ENCODE measurements at places on chromosomes 4 and X.
A peak's percentile ranks its signal among the peaks of the same experiment; 100 is the strongest.

DNA sequence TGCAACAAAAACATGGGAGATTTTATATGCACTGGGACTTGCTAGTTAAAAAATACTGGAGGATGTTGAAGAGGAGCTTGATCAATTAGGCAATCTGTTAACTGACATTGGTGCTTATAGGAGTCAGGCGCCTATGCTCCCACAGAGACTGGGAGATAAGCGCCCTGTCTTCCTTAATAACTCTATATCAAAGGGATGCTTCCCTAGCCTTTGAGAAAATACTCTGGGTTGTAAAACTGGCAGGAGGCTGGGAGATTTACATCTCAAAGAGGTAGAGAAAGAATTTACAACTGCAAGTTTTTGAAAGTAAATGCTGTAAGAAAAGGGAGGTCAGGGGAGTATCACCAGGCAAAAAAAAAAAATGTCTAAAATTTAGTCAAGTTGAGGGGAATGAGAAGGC lies 325.4 kb downstream of the PCDH10 start:
- DNase-seq: no peak

DNA sequence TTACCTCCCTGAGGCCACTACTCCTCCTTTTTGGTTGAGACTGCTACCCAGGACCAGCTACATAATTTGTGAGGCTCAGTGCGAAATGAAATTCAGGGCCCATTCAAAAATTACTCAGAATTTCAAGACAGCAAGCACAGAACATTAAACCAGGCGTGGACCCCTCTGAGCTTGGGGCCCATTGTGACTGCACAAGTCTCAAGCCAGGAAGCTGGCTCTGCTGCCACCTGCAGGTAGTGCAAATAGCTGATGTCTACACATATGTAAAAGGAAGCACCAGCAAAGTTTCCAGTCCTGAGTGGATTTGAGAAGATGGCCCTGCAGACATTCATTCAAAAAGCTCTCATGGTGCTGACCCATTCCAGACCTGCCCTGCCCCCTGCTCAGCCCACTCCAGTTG lies 213.4 kb upstream of the LNX1 start:
- DNase-seq: peak; percentile 35

GRCh38 chrX:150162141-150162540 lies 201.0 kb upstream of the MAMLD1 start:
- no peak for DNase-seq

DNA sequence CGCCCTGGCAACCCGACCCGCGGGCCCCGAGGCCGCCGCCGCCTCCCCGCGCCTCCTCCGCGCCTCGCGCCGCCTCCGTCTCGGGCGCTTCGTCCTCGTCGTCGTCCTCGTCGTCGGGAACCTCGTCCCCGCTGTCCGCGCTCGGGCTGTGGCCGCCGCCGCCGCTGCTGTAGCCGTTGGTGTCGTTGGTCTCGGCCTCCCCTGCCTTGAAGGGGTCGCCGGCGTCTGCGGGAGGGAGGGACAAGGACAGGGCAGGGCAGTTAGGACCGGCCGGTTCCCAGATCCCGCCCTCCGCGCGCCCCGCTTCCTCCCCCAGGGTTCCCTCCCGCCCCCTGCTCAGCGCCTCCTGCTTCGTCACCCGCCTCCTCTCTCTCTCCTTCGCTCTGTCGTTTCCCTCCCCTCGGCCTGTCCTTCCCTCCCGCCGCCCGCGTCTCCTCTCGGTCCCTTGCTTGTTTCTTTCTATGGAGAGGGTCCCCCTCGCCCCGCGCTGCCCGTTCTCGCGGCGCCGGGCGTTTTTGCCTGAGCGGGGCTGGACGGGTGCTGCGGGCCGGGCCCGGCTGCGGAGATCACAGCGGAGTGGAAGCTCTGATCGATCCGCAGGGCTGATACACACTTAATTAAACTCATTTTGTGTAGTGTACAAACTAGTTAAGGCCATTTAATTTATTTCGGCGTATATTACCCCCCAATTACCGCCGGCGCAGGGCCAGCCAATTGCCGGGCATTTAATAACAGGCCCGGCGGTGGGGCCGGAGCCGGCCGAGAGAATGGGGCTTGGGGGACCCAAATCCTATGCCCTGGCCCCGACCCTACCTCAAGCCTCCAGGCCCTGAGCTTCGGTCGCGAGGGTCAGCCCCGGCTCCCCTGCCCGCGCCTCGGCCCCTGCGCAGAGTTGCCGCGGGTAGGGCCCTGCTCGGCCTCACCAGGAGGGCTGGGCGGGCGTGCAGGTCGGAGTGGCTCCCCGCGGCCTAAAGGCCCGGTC lies 2.4 kb downstream of the NKX1-1 start:
- peak; percentile 32 for DNase-seq

GRCh38 chr4:121041307-121042090 lies 30.8 kb downstream of the NDNF start:
- no peak for DNase-seq

GRCh38 chrX:53678667-53679066 lies 7.9 kb downstream of the HUWE1 start:
- DNase-seq: no peak

DNA sequence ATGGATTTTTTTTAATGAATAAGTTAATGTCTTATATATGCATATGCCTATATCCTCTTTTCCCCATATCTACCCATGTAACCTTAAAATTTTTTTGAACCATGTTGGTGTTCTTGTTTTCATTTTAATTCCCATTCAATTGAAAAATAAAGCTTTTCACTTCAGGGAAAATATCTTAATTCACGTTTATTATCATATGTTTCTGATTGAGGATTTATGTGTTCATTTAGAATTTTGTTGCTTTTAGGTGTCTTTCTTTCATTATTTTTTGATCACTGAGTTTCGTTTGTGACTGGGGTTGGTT lies 29.1 kb downstream of the HADH start:
- no peak for DNase-seq

DNA sequence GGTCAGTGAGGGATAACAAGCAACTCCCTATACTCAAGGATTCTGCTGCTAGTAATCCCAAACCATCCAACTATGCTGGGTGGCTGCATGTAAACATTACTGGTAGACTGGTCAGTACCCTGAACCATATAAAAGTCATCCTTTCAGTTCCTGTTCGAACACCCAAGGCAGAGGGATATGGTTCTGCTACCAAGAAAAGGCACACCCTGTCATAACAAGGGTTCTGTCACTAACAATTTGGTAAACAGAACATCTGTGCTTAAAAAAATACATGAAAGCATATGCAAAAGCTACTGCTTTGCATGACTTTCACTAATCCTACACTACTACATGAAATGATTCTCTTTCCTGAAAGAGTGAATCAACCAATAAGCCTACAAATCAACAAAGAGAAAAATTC lies 76.8 kb upstream of the MCF2 start:
- DNase-seq: no peak

GRCh38 chrX:45454290-45454689 lies 253.6 kb upstream of the DIPK2B start:
- no peak for DNase-seq

- DNase-seq: no peak
Observed at GRCh38 chrX:87664381-87664780, 146.8 kb downstream of the KLHL4 start.

- no peak for DNase-seq
Observed at GRCh38 chr4:152392079-152392478, 143.8 kb downstream of the FBXW7 start.

Data from activated T-cell treated with anti-CD3 and anti-CD28 coated beads, Interleukin-2, amount 50 U/mL, for 48 hours (primary cell).